ENCODE measurements at places on chromosomes 1 and 21.

DNA sequence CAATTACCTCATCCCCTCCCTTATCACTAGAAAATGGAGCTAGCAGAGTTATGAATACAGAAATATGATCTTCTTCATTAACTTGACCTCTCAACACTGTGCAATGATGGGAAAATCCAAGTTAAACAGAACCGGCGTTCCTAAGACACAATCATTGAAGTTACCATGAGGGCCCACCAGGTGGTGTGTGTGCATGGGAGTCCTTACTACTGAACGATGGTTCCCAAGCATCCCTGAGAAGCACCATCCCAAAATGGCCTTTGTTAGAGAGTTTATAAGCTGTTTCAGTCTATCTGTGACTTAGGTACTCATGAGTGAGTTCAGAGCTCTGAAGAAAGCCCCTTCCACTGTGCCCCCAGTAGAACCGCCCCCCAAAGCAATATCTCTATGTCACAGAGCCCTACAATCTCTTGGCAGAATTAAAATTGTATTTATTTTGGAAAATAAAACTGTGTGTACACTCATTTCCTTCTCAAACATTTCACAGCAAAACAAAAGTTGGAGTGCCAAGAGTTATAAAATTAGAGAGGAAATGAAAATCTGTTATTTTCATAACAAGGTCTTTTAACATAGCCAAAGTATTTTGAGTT, 56.8 kb downstream of the PLD5 start:
- no peak for ATAC-seq
- no peaks in the 10 kb centered on the region for H3K36me3 ChIP-seq
- H3K4me3 ChIP-seq, result no peak overlapping the region

DNA sequence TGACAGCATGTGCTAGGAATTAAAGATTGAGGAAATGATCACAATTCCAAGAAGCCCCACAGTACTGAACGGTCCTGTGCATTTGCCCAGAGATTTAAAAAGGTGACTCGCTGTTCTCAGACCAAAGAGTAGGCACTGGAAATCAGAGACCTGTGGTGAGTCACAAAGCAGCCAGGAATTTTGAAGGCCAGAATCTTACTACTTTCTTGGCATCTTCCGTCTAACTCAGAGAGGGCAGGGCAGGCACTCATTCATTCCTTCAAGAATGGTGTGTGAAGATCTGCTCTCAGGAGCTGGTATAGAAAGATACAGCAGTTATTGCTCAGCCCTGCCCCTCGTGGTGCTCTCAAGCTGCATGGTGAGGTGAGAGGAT, 57.9 kb downstream of the BRINP2 start:
- no peak for ATAC-seq
- H3K27ac ChIP-seq, result no peak overlapping the region
- no peaks in the 10 kb centered on the region for H3K27me3 ChIP-seq

DNA sequence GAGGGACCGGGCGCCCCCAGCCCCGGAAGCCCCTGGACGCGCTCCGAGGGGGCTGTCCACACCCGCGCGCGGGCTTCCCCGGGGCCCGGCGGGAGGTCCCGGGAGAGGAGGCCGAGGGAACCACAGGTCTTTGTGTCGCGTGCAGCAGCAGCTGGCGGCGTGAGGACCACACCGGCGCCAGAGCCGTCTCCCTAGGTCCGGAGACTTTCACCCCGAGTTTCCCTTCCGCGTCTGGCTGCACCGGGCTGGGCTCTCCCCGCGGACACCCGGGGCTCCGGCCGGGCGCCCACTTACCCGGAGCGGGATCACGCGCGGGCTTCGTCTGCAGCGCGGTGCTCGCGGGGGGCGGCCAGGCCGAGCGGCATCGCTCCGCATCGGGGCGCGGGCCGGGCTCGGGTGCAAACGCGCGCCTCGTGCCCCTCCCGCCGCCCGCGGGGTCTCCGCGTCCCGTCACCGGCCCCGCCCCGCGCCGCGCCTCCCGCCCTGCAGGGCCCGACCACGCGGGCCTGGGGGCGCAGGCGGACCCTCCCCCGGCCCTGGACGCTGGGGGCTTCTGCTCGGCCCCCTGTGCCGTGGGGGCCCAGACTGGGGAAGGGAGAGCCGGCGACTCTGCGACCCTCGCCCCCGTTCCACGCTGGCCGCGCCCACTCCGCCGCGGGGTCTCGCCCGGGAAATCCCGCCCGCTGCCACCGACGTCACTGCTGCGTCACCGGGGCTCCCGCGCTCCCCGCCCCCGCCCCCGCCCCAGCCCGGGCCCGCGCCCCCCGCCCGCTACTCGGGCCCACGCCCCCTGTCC, at the start of gene GNG4:
Gene GNG4, minus strand, starts transcription at position 417 of the 796 bp plus-strand sequence. CDS start 65,946 bp downstream, outside the sequence.
- peaks cover under 1% of the 10 kb centered on the region for H3K36me3 ChIP-seq
- peaks cover 72% of the 10 kb centered on the region for H3K27me3 ChIP-seq
- H3K4me3 ChIP-seq, result peak within 1 kb of the TSS; percentile 72
- no peak within 1 kb of the TSS for H3K27ac ChIP-seq

DNA sequence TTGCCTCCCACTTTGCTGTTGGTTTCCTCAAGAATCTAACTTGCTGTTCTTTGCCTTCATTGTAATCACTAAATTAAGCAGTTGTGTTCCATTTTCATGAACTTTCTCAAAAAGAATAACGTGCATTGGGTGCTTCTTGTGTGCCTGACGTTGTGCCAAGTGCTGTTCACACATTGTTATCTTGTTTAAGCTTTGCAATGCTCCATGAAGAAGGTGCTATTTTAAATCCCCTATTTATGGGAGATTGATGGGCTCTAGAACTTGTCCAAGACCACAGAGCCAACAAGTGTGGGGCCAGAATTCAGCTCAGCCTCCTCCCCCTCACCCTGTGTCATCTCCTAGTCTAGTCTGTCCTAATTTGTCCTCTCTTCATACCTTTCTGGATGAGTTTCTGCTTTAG, 199.8 kb downstream of the C1orf94 start:
- no peak for ATAC-seq
- H3K36me3 ChIP-seq, result no peaks in the 10 kb centered on the region
- peaks cover 67% of the 10 kb centered on the region for H3K27me3 ChIP-seq
- no peaks in the 10 kb centered on the region for H3K4me1 ChIP-seq
- no peak overlapping the region for H3K4me3 ChIP-seq
- H3K27ac ChIP-seq, result no peak overlapping the region

- H3K4me3 ChIP-seq, result no peak overlapping the region
- H3K36me3 ChIP-seq, result no peaks in the 10 kb centered on the region
- no peaks in the 10 kb centered on the region for H3K4me1 ChIP-seq
These were observed 146.2 kb upstream of the TMEM51 start for GRCh38 chr1:15007368-15007767.

GRCh38 chr1:119027759-119028158, 39.6 kb upstream of the TBX15 start:
- H3K27me3 ChIP-seq, result no peaks in the 10 kb centered on the region
- no peak overlapping the region for H3K4me3 ChIP-seq
- peaks cover 53% of the 10 kb centered on the region for H3K36me3 ChIP-seq
- H3K4me1 ChIP-seq, result no peaks in the 10 kb centered on the region
- ATAC-seq, result no peak
- no peak overlapping the region for H3K27ac ChIP-seq

GRCh38 chr1:70961374-70961975, 86.1 kb downstream of the PTGER3 start:
- H3K4me1 ChIP-seq, result no peaks in the 10 kb centered on the region
- no peak overlapping the region for H3K4me3 ChIP-seq
- no peak for ATAC-seq
- H3K27ac ChIP-seq, result no peak overlapping the region

GRCh38 chr21:26832546-26832945, 12.7 kb downstream of the ADAMTS1 start:
- no peaks in the 10 kb centered on the region for H3K36me3 ChIP-seq
- ATAC-seq, result no peak
- no peak overlapping the region for H3K27ac ChIP-seq
- H3K4me3 ChIP-seq, result no peak overlapping the region

GRCh38 chr1:2288311-2288710, 60.2 kb downstream of the SKI start:
- no peak overlapping the region for H3K27ac ChIP-seq
- ATAC-seq, result no peak
- H3K4me1 ChIP-seq, result peaks cover 81% of the 10 kb centered on the region
- no peak overlapping the region for H3K4me3 ChIP-seq
- H3K36me3 ChIP-seq, result no peaks in the 10 kb centered on the region

GRCh38 chr1:246450611-246451251, 56.3 kb downstream of the SMYD3 start:
- no peak overlapping the region for H3K27ac ChIP-seq
- H3K36me3 ChIP-seq, result peaks cover 6% of the 10 kb centered on the region
- H3K4me3 ChIP-seq, result no peak overlapping the region
- ATAC-seq, result no peak
- peaks cover 7% of the 10 kb centered on the region for H3K4me1 ChIP-seq

GRCh38 chr1:38584448-38585355, 274.9 kb downstream of the RRAGC start:
- H3K4me1 ChIP-seq, result peaks cover 23% of the 10 kb centered on the region
- H3K4me3 ChIP-seq, result no peak overlapping the region
- H3K36me3 ChIP-seq, result no peaks in the 10 kb centered on the region

GRCh38 chr1:41313661-41314131, 47.5 kb upstream of the FOXO6 start:
- no peak overlapping the region for H3K4me3 ChIP-seq
- ATAC-seq, result no peak
- peaks cover 36% of the 10 kb centered on the region for H3K27me3 ChIP-seq
- H3K36me3 ChIP-seq, result no peaks in the 10 kb centered on the region
- H3K27ac ChIP-seq, result no peak overlapping the region
- no peaks in the 10 kb centered on the region for H3K4me1 ChIP-seq

DNA sequence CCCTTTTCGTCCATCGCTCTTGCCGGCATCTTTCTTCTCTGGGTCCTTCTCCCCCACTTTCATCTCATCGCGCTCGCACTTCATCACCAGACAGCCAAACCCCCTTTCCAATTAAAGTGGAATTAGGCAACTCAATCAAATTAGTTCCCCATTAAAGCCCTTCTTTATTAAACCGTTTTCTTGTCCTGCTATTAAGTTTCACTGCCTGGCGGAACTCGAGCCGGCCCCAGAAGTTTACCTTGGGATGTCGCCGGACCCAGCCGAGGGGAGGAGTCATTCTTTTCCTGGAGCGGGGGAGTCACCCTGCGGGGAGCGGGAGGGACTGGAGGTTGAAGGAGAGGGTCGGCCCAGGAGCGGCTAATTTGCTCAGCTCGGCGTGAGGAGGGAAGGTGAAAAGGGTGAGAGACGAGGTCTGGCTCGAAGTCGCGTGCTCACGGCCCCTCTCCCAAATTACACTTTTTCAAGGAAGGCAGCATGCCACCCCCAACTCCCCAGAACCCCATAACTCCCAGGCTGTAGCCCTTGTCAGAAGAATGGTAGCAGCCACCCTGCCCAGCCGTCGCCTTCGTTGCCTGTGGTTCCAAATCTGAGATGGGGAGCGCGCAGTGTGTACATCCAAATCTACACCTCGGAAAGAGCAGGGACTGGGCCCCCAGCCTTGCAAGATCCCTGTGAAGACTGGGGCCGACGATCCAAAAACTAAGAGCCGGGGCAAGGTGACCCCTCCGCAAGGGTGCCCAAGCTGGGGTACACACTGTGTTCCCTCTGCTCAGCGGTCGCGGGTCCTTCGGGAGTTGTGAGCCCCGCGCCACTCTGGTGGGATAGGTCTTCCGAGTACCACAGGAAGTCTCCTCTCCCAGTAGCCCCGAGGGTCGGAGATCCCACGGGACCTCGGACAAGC, 6.4 kb downstream of the DMRTA2 start:
- no peak for ATAC-seq
- H3K36me3 ChIP-seq, result no peaks in the 10 kb centered on the region
- H3K27ac ChIP-seq, result no peak overlapping the region
- no peak overlapping the region for H3K4me3 ChIP-seq
- H3K27me3 ChIP-seq, result peaks cover 78% of the 10 kb centered on the region

GRCh38 chr1:33955096-33955495, 91.2 kb downstream of the HMGB4 start:
- no peak overlapping the region for H3K4me3 ChIP-seq
- no peaks in the 10 kb centered on the region for H3K4me1 ChIP-seq
- no peak overlapping the region for H3K27ac ChIP-seq

GRCh38 chr21:38299671-38300070, 42.9 kb downstream of the KCNJ15 start:
- H3K4me3 ChIP-seq, result no peak overlapping the region
- H3K27me3 ChIP-seq, result peaks cover 15% of the 10 kb centered on the region
- no peak for ATAC-seq
- H3K36me3 ChIP-seq, result no peaks in the 10 kb centered on the region

GRCh38 chr21:15301736-15302135, 236.9 kb upstream of the NRIP1 start:
- H3K27ac ChIP-seq, result no peak overlapping the region
- H3K27me3 ChIP-seq, result no peaks in the 10 kb centered on the region
- no peaks in the 10 kb centered on the region for H3K36me3 ChIP-seq
- no peak for ATAC-seq

GRCh38 chr1:70146488-70146887, 58.9 kb downstream of the LRRC40 start:
- H3K4me1 ChIP-seq, result no peaks in the 10 kb centered on the region
- no peak overlapping the region for H3K27ac ChIP-seq
- no peak for ATAC-seq
- H3K27me3 ChIP-seq, result no peaks in the 10 kb centered on the region
- peaks cover 17% of the 10 kb centered on the region for H3K36me3 ChIP-seq

DNA sequence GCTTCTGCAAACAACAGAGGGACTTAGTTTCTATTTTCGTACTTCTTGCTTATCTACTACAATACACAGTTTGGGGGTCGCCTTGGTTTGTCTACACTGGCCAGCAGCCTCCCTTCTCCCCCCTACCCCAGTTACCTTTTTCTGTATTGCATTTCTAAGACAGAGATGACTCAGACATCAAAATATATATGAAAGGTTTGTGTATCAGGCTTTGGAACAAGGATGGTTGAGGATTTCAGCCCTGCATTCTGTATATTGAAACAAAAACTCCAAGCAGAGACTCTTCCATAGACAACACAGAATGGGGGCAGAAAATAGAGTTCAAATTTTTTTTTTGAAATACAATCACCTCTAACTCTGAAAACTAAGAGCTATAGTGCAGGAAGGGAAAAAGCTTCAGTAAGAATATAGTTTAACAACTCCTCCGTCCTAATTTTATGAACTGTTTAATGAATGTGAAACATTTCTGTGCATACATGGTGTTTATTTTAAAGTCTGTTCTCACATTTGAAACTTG, 1.9 kb downstream of the SAMD13 start:
- H3K27ac ChIP-seq, result peak overlapping the region; percentile 13
- H3K4me1 ChIP-seq, result peaks cover 24% of the 10 kb centered on the region
- no peaks in the 10 kb centered on the region for H3K27me3 ChIP-seq
- ATAC-seq, result no peak
- H3K4me3 ChIP-seq, result peak overlapping the region; percentile 64

All from stimulated activated memory B cell treated with anti-CD40 and anti-IgM and Interleukin-4, amounts not matched to agents 10 μg/mL and 1 μg/mL and 100 μg/mL, for 72 hours (primary cell).